ENCODE measurements at places on chromosomes 3 and 15.

GRCh38 chr3:134970895-134971294 is 175.8 kb downstream of the EPHB1 start:
- DNase-seq = no peak

GRCh38 chr15:48582452-48583247 is 62.9 kb downstream of the FBN1 start:
- DNase-seq = peak; percentile 73

DNA sequence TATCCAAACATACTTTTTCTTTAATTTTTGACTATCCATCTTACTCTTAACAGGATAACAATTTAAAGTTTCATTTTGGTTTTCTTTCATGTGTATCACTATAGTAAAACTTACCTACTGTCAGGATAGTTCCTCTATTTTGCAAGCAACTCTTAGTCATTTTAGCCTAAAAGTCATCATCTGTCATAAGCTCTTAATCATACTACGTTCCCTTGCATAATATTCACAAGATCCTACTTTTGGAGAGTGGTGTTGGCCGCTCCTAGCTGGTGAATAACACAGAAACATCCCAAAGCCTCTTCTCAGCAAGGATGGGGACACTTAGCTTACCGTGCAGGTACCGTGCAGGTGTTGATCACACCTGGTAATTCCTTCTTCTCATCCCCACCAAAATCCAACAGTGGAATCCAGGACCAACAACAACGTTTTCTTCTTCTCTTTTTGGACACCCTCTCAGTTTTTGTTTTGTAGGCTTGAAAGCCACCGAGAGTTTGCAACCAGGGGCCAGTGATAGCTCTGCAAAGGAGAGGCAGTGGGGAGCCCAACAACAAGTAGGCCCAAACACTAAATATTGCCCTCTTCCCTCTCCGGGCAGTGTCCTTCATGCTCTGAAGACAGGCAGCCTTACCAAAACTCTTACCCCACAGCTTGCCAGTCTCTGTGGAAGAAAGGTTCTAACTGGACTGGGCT is 433 bp downstream of the FILIP1L start:
- no peak for DNase-seq

DNA sequence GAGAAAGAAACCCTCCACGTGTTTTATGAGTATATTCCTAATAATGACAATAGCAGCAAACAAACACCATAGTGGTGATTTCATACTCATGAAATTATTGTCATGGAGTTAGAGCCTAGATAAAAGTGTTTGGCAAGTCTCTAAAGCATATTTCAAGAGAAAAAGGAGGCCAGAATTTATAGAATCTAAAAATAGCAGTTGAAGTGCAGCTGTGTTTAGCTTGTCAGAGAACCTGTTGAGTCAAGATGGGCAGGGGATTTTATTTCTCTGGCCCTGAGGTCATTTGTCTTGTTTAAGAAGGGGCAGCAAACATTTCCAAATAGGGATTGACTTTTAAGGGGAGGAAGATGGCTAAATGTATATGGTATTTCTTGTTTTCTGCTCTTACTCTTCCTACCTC is 279.6 kb upstream of the CTDSPL start:
- DNase-seq = no peak

DNA sequence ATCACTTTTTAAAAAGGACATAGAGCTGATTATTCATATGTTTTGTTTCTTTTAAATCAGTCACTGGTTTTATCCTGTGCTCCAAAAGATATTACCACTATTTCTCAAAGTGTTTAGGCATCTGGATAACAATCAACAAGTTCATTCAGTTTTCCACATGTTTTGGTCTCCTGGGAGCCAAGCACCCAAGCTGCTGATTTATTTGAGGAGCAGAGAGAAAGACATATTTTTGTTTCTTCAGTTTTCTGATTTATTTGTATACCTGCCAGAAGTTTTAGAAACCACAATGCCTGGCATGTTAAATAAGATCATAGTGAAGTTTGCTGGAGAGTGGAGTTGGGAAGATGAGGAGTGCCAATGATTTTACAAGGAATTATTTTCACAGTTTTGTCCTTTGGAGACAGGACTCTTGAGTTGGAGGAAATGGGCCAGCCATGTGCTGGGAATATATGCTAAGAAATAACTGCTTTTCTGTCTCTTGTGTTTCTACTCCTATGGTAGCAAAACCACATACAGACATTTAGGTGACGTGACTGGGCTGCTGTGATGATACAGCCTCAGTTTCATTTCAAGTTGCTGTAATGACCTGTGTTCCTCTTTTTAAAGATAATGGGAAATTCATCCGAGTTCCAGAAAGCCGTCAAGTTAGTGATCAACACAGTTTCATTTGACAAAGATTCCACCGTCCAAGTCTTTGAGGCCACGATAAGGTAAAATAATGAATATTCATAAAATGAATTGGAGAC is 11.7 kb downstream of the EDEM1 start:
- DNase-seq = no peak

DNA sequence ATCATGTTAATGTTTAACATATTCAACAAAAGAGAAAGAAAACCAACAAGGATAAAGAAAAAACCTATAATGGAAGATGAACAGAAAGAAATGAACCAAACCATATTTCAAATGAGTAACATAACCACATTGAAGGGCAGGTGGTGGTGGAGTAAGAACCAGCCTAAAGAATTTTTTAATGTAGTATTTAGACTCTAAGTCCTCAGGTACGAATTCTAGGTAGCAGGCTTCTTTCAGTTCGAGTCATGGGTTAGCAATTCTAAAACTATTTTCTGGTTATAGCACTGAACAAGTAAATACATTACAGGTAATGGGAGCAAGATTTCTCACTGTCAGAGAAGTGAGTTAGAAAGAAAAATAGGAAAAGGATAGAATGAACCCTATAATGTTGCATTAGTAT is 24.4 kb downstream of the DCBLD2 start:
- DNase-seq = no peak

DNA sequence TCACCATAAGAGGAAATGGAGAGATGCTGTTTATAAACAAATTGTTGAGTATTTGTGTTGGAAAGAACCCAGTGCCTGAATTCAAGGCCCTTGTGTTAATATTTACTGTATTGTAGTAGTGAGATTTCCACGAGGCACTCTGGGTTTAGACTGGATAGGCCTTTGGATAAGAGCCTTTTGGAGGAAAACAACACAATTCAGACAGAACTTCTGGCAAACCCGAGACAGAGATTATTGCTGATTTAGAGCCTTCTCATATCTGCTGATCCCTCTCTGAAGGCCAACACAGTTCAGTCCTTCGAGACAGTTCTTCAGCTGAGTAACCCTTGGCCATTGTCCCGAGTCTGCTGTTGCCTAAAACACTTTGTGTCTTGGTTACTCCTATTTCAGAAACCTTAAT is 55.7 kb downstream of the LMCD1 start:
- DNase-seq = peak; percentile 14

DNA sequence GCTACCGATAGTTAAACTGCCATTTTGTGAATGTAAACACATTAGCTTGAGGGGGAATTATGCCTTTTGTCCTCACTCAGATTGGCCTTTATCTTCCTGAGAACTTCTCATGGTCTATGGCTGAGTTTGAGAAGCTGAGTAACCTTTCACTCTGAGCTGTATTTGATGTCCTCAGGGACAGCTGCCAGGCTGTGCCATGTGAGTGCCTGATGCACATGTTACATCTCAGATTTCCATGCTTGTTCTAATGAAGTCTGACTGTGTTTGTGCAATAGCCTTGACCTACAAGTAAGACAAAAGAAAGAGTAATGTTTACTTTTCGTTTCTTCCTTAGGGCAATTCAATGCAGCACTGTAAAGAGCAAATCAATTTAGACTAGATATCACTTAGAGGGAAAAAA is 44.1 kb upstream of the ARL6 start:
- no peak for DNase-seq

DNA sequence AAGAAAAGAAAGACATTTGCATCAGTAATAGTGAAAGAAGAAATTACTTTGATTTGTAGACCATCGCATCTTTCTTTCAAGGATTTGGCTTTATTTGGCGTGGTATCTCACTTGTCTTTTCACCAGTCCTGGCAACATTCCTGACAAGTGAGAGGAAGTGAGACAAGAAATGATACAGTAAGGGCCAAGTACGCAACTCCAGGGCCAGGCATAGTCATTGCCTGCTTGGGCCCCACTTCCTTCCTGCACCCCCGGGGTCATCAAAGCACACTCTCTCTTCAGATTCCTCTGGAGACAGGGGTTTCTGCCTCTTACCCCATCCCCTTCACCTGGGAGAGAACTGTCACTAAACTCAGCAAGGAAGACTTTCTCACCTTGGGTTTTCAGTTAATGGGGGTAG is 55.1 kb downstream of the CD47 start:
- DNase-seq = no peak

GRCh38 chr3:185335799-185336198 is 27.1 kb upstream of the MAP3K13 start:
- no peak for DNase-seq

- DNase-seq = no peak
Measured at GRCh38 chr3:122462406-122462805, 46.5 kb upstream of the WDR5B start.

- no peak for DNase-seq
Measured at GRCh38 chr3:33612607-33613006, 105.4 kb downstream of the CLASP2 start.

DNA sequence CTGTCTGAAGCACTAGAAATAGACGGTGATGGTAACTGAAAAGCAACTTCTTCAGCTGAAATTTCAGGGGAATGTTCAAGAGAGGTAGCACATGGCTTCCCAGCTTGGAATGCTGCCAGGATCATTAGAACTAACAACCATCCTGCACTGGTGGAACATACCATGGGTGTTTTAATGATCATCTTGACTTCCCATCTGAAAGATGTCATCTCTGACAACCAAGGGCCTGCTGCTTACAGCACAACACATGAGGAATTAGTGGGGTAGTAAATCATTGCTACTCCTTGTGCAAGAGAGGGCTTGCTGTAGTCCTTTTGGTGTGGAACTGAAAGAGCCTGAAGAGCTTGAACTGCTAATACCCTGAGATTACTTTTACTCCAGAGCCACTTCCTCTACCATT is 853.7 kb downstream of the MCTP2 start:
- DNase-seq = no peak

DNA sequence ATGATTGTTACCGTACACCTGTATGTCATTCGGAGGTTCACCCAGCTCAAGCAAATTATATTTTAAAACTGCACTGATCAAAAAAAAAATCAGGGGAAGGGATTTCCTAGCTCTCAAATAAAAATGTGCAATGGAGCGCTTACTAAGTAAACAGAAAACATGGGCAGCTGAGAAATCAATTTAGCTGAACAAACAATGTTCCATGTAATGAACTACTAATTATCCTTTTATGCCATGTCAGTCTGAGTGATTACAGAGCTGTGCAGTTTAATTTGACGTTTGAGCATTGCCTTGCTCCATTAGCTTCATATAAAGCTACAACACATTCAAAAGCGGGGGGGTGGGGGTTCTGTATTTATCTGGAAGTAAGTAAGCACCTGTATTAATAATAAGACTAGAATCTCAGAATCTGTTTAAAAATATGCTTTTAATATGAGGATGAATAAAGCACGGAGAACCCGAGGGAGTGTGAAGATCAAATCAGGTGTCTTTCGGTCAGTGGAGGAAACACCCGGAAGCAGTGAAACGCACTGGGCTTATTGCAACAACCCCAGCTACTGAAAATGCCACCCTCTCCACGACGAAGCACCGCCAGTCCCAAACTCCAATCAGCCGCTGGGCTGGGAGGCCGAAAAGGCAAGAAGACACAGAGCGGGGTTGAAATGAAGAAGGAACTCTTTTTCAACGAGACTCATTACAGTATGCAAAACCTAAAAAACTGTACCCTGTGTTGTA is 196.5 kb upstream of the ATP11B start:
- DNase-seq = no peak

DNA sequence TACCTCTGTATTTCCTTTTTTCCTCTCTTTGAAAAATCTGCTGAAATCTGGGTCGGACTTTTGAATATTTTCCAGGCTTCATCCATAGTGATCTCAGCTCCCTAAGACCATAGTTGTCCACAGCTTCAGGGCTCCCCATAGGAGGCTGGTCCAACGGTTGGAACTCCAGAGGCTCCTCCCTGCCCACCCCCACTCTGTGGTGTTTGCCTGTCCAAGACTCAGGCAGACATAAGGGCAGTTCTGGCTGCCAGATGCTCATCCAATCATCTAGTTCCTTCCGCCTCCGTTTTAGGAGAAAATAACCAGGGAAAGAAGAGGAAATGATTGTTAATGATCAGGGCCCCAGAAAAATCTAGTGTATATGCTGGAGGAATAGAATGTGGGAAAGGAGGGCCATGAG is 27.9 kb upstream of the PRTG start:
- no peak for DNase-seq

GRCh38 chr15:60020736-60021135 is 16.6 kb downstream of the FOXB1 start:
- no peak for DNase-seq

- DNase-seq = no peak
Measured at GRCh38 chr15:51088585-51088984, 6.1 kb downstream of the TNFAIP8L3 start.

- peak; percentile 97 for DNase-seq
Measured at GRCh38 chr3:184568924-184569829, 7.6 kb downstream of the EPHB3 start.

DNA sequence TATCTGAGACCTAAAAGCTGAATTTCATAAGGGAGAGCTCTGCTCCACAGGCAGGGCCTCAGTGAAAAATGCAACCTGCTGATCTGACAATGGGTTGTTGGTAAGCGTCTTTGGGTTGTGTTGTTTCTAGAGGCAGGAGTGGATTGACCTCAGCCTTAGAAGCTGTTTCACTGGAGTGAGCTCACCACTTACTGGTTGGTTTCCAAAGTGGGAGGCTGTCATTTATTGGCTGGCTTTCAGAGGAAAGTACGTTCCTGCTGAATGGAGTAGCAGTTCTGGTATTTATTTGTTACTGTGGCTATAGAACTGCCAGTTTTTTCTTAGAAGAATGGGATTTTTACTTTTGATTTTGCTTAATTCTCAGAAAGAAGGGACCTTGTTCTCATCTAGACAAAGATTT is 29.3 kb upstream of the COL6A5 start:
- DNase-seq = peak; percentile 21

DNA sequence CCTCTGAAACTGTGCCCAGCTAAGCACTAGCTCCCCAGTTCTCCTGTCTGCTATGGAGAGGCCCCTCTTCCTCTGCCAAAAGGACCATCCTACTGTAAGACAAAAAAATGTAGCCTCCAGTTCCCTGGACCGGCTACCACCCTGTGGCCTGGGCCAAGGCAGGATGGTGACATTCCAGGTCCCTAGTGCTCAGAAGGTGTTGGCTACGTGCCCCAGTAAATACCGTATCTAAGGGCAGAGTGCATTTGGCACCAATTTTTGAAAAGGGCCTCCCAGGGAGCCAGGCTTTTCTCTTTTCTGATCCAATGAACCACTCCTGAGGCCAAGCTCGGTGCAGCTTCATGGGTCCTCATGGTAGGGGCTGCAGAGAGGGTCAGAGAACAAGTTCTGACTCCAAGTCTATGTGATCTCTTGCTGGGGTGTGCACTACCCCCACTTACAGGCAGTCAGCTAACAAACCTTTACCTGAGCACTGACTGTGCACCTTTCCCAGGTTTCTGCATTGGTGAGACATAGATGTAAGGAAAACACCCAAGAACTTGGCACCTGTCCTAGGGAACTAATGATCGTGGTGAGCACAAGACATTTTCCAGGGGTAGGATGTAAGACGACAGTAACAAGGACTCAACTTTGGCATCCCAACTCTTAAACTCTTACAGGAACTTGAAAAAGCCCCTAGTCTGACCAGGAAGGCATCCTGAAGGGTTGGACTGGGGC is 32.6 kb downstream of the TLE3 start:
- DNase-seq = no peak

GRCh38 chr3:172846706-172847105 is 96.2 kb downstream of the ECT2 start:
- DNase-seq = no peak

All from fibroblast of the conjunctiva (primary cell).